Activated CD8-positive, alpha-beta T cell treated with anti-CD3 and anti-CD28 coated beads for 36 hours (primary cell): ENCODE measurements at places on chromosomes 6 and 20. TPM values are rescaled to one million over a fixed set of nuclear protein-coding genes. Genes with fewer than 3 reads are reported as not detected.

GRCh38 chr6:146741609-146742008 lies 142.8 kb downstream of the ADGB start:
- no peak for DNase-seq

DNA sequence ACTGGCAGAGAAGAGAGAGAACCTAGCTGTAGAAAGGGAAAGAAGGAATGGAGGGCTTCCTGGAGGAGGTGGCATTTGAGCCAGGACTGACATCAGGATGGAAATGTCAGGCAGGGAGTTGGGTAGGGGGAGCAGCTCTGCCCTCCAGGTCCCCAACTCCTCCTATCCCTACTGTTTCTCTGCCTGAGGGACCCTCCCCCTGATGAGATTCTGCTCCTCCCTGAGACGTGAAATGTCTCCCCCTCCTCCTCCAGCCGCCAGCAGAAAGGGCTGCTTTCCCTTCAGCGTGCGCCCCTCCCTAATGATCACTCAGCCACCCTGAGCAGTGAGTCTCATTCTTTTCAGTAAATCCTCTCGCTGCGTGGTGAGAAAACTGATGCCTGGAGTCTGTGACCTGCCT lies 40.6 kb downstream of the HLA-DPB1 start:
- no peak for DNase-seq

Gene LPA
- total RNA-seq: not detected

Gene CDH4
- total RNA-seq: 0.18 TPM

DNA sequence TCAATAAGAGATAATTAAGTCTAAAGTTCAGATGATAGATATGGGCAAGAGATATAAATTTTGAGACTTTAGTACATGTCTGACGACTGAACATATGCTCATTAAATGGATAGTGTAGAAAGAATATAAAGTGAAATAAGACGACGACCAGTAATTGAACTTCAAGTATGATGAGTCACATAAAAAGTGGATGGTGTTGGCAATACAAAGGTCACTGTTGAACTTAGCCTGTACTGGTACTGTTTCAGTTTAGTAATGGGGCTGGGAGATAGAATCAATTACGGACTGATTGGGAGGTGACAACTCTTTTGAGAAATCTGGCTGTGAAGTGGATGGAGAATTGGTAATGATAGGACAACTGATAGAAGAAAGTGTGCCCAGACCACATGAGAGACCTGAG lies 68.1 kb downstream of the IBTK start:
- DNase-seq: no peak

GRCh38 chr20:47117773-47118172 lies 223.1 kb downstream of the EYA2 start:
- DNase-seq: no peak

DNA sequence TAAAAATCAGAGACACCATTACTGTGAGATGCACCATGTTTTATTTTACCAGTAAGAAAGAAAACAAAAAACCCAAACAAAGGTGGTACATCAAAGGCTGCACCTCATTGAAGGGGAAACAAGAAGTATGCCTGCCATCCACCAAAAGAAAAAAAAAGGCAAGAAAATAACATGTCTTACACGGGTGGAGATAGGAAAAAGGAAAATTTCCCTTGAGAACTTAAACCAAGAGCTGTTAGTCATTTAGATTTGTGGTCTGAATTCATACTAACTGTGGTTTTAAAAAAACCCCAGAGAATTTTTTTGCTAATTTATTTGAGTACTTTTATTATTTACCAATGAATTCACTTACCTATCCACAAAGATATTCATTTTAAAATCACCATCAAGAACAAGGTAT lies 144.0 kb downstream of the LRRC1 start:
- DNase-seq: no peak

- no peak for DNase-seq
Measured at GRCh38 chr6:28117386-28118050, 6.9 kb upstream of the ZSCAN16 start.

DNA sequence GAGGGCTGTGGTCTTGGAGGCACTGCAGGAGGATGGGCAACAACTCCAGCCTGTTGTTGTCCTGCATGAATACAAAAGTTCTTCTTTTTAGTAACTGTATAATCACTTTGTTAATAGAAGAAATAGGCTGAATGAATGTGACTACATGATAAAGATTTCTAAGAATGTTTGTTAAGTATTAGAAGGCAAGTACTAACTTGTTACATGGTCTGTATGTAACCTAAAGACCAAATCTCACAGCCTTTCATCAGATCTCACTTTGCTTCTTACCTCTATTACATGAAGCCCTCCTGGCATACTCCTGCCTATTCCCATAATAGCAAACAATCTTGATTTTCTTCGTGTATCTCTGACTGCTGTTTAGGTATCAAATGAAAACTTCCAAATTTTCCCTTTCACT lies 73.4 kb downstream of the REPS1 start:
- DNase-seq: no peak

DNA sequence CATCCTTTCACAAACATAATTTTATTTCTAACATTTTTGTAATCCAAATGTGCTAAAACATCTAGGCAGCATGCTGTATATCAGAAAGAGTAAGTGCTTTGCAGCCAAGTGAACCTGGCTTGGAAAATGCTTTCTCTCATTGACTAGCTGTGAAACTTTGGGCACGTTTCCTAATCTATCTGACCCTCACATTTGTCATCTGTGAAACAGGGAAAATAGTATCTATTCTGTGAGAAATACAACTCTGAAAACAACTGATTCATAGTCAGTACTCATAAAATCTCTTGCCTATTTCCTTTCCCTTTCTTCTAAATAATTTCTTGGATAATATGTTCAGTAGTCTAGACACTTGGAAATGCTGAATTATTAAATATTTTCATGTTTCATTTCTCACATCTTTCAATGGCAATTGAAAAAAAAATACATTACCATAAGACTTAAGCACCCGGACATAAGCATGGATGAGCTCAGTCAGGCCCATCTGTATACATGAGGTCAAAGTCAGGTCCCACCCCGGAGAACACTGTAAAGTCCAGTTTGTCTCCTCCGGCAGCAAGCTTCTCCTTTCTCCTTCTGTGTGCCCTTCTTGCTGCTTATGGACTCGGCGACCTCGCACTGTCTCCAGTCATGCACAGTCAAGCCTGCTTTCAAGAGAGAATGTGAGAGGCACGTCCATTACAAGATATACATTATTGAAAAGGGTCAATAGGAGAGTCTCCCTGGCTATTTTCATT lies 455.0 kb upstream of the SOX4 start:
- DNase-seq: no peak

DNA sequence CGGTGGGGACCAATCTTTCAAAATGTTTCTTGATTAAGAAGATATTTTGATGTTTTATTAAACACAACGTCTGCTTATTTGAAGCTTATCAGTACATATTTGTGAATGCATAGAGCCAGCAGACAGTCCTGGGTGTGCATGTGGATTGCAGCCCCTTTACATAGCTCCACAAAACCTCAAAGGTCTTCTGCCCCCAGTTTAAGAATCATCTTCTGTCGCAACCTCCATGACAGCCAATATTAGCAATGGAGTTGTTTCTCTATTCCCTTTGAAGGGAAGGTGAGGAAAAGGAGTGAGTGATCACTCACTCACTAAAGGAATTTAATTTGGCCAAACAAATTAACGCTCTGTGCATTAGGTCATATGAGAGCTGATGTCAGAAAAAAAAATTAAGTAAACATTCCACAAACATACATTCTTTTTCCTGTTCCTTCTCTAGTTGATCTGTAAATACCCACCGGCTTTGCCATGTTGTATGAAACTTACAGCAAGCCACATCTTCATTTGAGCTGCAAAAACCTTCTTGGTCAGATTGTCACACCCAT lies 152.9 kb downstream of the SIM1 start:
- DNase-seq: no peak

Gene TRPC4AP
- 34.2 TPM for total RNA-seq

Gene NMBR
- total RNA-seq: not detected

- no peak for DNase-seq
Measured at GRCh38 chr6:29376003-29376402, 912 bp upstream of the OR12D3 start.

GRCh38 chr6:108562503-108562993 lies 1.8 kb downstream of the FOXO3 start:
- no peak for DNase-seq

DNA sequence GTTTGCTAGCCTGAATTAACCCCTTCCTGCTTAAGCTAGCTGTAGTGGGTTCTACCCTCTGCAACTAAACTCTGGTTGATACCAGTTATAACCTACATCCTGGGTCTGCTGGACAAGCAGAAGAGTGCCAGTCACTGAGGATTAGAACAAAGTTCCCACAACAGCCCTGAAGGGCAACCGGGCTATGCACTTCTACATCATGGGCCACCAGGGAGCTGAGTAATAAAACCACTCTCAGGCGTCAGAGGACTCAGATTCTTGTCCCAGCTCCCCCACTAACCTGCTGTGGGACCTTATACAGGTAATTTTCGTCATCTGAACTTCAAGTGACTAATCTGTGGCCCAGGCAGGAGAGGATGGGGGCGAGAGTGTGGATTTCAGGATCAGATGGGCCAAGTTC lies 56.8 kb downstream of the EYA2 start:
- DNase-seq: peak; percentile 17

DNA sequence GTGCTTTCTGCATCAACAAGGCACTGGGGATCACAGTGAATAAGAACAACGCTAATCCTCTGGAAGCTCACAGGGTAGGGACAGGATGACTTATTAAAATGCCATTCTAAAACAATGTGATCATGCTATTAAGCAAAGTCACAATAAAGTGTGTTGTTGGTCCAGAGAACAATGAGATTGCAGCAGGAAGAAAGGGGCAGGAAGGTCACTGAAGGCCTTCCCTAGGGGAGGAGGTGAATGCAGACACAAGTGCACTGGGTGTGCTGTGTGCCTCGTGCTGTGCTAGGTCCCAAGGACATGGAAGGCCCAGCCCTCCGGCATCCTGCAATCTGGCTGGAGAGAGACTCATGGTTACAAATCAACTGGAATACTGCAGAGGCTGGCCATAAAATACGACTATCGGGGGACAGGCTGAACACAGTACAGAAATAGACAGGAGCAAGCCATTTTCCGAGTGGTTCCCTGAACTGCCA lies 55.7 kb downstream of the LYRM4 start:
- DNase-seq: no peak

Gene ZKSCAN4
- 3.5 TPM for total RNA-seq

DNA sequence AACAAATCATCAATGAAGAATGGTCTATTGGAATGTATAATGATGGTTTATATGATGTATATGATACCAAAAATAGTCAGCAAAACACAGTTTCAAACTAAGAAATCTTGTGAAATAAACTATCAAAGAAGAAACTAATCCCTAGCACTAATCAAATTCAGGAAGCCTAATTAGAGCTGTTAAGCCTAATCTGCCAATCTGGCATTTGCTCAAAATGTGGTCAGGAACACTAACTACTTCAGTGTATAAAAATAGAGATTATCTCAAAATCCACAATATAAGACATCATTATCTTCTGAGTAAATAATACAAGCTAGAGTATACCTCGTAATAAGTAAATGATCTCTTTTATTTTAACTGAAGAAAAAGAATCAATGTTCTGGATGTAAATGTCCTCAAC lies 12.8 kb upstream of the AKAP7 start:
- no peak for DNase-seq

GRCh38 chr6:87558446-87558845 lies 31.3 kb downstream of the RARS2 start:
- DNase-seq: no peak

Gene BTNL2
- not detected for total RNA-seq

DNA sequence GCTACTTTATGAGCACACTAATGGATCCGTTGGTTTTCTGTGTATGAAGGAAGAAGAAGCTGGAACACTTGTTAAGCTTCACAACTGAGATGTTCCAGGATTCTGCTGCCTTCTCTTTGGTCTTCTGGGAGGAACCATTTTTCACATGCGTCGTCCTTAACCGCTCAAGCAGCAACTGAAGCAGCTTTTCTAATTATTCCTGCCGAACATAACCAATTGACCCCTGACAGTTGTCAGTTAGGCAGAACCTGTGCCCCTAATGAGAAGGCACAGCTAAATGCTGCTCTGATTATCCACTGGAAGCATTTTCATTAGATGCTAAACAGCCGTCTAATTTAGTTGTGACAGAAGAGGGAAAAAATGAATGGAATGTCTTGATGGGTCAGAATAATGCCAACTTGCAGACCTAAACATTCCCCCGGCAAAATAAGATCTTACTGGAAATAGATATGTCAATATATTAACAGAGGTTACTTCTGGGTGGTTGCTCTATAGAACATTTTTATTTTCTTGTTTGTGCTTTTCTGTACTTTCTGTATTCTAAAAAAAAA lies 85.0 kb upstream of the SMLR1 start:
- DNase-seq: no peak

Gene KCNK5
- total RNA-seq: 25.0 TPM

DNA sequence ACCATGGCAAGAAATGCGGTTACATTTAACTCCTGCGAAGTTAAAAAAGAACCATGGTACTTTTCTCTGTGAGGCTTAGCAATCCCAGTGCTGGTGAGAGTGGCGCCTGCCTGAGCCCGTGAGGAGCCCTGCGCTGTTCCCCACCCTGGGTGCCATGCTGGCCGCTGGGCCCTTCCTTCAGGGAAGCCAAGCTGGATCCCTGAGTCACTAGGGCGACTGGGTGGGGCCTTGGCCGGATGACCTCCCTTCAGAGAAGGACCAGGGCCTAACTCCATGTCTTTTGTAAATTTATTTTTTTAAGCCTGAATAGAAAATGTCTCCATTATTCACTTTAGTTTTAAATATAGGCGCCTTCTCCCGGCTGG lies 209.1 kb downstream of the ERMARD start:
- DNase-seq: no peak

- no peak for DNase-seq
Measured at GRCh38 chr20:63733579-63734081, 2.8 kb upstream of the LIME1 start.

- no peak for DNase-seq
Measured at GRCh38 chr6:106086814-106087175, 659 bp downstream of the PRDM1 start.

- DNase-seq: no peak
Measured at GRCh38 chr20:3115190-3116107, 30.9 kb upstream of the AVP start.

DNA sequence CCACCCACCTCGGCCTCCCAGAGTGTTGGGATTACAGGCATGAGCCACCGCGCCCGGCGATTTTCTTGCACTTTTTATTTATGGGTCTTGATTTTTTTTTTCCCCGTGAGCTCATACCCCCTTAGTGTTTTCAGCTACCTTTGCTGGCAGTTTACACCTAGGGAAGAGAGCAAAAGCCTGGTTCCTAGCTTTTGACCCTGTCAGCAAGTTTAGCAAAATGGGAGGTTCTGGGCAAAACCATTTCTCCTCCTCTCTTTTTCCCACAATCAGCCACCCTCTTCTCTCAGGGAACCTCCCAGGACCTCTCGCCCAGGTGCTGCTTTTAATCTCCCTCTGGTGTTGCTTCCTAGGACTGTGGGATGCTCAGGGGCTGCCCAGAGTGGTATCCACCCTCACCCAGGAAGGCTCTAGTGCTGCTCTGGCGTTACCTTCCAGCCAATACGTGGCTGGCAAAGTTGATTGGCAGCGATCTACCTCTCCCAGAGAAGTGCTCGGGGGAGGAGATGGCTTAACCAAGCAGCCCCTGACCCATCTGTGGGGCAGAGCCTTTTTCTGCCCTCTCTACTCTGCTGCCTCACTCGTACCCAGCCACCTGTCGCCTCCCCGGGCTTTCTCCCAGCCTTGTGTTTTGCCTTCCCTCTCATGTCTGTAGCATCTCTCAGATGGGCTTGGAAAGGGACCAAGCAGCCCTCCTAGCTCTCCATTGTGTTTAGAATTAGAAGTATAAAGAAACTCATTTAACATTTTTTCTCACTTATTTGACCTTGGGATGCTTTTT lies 37.4 kb downstream of the KAT14 start:
- DNase-seq: no peak

Gene SAPCD1
- 13.6 TPM for total RNA-seq

GRCh38 chr6:6942831-6943230 lies 164.9 kb upstream of the RREB1 start:
- peak; percentile 55 for DNase-seq

- no peak for DNase-seq
Measured at GRCh38 chr6:33640361-33640760, 19.2 kb downstream of the ITPR3 start.
